ENCODE measurements at places on chromosomes 16 and 17.

DNA sequence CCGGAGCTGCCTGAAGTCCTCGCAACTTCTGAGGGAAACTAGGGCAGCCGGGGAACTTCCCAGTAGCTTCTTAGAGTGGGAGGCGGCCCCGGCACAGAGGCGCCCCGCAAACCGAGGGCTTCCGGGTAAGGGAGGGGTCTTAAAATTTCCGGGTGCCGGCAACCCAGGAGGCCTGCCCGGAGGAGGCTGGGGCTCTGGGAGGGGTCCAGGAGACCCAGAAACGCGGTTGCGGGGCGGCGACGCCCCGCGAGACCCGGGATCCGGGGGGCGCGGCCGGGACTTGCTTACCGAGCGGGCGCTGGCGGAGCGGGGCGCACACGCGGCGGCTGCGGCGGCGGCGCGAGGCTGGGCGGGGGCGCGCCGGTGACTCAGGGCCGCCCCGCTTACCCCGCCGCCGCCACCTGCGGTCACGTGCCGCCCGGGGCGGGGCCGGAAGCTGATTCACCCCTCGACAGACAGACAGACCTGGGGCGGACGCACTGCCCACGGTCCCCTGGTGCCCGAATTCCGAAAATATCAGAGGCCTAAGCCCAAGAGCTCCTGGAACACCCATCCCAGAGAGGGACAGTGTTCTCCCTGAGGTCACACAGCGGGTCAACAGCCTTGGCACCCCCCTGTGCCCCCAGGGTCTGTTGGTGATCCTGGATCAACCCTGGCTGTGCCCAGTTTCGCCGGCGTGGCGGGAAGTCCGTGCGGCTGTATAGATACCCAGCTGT lies at the start of gene FAM83G:
Gene FAM83G (minus strand): TSS at position 344 of the 716 bp plus-strand sequence. CDS start 723 bp downstream, outside the sequence.
- peak; percentile 96 for DNase-seq

DNA sequence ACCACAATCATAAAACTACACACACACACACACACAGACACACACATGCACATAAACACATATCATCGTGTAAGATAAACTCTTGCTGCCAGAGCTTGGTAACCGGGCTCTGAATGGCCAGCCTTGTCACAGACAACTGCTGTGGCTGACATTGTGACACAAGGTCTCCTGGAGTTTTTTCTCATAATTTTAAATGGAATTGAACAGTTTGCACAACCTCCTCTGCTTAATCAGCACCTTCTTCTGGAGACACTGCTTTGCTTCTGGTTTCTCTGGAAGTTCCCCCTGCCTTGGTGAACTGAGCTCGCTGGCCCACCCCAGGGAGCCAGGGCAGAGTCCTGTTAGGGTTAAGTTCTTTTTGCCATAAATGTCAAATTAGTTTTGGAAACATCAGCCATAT lies 115.4 kb downstream of the UTP18 start:
- DNase-seq = no peak

DNA sequence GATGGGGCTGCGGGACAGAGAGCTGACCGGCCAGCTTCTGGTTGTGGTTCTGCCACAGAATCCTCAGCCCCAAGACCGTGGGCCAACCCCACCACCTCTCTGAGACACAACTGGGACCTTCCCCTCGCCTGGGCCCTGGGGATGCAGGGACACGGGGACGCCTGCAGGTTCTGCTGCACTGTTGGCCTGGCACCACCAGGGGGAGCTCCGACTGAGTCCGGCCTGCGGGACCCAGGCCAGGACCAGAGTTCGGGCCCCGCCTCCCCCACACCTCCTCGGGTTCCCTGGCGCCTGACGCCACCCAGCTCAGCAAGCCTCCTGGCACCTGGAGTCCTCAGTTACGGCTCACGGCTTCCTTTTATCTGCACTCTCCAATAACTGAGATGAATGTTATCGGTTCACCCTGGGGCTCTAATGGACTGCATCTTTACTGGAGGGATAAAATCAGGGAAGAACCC lies 27.3 kb downstream of the TBC1D16 start:
- peak; percentile 83 for DNase-seq

- DNase-seq = no peak
Measured at GRCh38 chr17:58693751-58694150, 1.3 kb downstream of the RAD51C start.

GRCh38 chr17:64354824-64355535 lies 35.7 kb downstream of the PECAM1 start:
- no peak for DNase-seq

DNA sequence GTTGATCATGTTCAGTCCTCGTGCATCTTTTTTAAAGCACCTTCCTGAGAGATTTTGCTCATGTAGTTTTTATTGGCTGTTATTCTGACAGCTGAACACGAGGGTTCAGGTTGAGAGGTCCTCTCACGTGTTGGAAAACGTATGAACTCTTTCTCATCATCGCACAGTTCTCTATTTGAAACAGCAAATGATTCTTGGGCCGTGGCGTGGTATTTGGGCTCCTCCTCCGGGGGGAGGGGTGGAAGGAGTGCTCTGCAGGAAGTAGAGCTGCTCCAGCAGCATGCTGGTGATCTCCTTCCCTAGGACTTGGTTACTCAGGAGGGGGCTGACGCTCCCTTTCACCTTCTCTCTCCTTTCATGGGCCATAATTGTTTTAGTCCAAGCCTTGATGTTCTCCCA lies 70.4 kb downstream of the KSR1 start:
- peak; percentile 44 for DNase-seq

Measured in CD4-positive, alpha-beta T cell treated with Interleukin-17A for 4 hours (primary cell).